ENCODE measurements at places on chromosomes 7 and 10.

DNA sequence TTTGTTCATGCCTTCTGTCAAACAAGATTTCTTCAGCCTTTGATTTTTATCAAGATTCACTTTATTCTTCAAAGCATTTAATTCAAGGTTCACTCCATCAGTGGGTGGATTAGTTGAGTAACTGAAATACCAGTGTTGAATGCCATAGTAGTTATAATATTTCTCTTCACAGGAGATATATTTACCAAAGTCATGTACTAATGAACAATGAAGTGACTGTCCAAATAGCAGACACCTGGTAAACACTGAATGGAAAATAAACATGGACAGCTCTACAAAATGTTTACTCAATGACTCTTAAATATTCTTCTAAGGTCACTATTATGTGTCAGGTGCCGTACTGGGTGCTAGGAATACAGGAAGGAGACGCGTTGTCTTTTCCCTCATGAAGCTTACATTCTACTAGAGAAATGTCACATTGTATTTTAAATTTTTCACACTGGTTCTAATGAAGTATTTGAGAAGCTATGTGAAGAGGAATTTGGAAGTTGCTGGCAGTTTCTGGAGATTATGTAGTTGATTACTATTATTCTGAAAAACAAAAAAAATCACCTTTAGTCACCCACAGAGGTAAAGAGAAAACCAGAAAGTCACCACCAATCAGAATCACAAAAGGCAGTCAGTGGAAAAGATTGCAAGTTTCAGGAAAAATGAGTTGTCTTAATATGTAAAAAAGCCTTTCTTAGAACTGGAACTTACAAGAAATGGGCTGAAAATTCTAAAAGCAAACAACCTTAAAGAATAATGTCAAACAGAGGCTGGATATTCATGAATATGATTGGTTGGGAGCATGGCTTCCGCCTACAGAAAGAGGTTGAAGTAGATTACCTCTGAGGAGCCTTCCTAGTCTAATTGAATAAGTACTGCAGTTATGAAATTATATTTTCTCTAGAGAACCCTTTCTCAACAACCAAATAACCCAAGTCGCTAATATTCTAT is 84.5 kb downstream of the RTKN2 start:
- DNase-seq = no peak

GRCh38 chr7:20401861-20402746 is 71.4 kb downstream of the ITGB8 start:
- DNase-seq = no peak

GRCh38 chr10:86071758-86072157 is 294.8 kb downstream of the GRID1 start:
- DNase-seq = no peak

DNA sequence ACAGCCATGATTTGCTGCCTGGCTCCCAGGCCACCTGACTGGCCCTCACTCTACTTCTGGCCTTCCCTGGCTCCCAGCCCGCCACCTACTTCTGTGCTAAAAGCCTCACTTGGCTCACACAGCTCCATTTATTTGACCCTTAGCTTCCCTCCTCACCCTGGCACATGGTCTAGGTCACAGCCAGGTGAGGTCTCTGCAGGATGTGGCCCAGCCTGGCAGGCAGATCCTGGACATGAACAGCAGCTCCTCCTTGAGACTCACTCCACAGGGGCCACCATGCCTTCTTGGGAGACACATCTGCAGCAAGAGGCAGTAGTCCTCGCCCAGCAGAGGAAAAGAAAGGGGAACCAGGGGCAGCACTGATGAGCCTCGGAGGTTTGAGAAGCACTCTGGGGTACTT is 64.6 kb downstream of the GRID1 start:
- no peak for DNase-seq

DNA sequence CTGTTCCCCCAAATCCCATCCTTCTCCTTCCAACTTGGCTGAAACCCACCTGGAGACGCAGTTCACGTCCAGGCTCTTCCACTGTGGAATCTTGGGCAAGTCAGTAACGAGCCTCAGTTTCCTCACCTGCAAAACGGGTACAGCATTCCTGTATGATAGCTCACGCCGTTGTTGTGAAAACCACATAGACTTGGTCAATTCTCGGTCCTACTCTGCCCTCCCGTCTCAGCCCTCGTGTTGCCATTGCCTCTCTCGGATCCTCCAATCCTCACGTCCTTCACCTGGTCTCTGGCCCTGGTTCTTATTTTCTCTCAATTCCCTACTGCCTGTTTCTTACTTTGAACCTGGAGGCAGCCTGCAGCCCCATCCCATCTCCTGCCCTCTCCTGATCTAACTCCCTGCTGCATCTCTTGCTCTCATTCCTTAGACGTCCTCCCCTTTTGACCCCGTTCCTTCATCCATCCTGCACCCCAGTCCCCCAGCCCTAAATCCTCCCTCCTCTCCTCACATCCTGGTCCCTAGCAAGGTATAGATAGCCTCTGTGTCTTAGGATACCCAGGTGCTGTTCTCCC is 2.0 kb upstream of the MUC12 start:
- DNase-seq = no peak

- no peak for DNase-seq
These were observed 576.9 kb upstream of the GHITM start for GRCh38 chr10:83562381-83562780.

DNA sequence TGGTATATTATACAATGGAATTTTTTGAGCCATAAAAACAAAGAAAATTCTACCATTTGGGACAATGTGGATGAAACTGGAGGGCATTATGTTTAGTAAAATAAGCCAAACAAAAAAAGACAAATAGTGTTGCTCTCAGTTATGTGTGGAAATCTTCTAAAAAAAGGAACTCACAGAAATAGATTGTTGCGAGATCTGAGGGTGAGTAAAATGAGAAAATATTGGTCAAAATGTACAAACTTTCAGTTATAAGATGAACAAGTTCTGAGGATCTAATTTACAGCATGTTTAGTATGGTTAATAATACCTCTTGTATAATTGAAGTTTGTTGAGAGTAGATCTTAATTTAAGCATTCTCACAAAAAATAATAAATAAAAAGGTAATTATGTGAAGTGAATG is 291.2 kb downstream of the KIF20B start:
- no peak for DNase-seq

- no peak for DNase-seq
These were observed 689 bp upstream of the GTPBP4 start for GRCh38 chr10:987620-987869.

DNA sequence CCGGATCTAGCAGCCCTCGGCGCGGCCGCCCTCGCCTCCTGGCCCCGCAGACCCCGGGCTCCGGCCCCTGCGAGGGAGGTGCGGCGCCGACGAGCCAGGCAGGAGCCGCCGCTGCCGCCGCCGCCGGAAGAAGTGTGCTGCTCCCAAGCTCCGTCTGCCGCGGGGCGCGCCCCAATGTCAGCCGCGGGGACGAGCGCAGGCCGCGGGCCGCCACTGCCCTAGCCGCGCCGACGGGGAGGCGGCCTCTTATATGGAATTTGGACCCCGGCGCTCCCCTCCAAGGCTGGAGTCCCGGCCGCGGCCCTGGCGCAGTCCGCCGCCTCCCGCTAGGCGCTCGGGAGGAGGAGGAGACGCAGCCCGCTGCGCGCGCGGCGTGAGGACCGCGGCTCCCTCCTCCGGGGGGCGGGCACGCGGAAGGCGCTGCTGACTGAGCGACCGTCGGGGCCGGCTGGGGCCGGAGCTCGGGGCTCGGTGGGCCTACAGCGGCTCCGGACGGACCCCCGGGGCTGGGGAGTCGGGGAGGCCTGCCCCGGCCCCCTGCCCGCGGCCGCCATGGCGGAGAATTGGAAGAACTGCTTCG is at the start of gene TRIM8:
TRIM8 (plus strand) TSS at position 414 of the 580 bp plus-strand sequence; CDS start at position 553, 139 bp downstream.
- DNase-seq = no peak

DNA sequence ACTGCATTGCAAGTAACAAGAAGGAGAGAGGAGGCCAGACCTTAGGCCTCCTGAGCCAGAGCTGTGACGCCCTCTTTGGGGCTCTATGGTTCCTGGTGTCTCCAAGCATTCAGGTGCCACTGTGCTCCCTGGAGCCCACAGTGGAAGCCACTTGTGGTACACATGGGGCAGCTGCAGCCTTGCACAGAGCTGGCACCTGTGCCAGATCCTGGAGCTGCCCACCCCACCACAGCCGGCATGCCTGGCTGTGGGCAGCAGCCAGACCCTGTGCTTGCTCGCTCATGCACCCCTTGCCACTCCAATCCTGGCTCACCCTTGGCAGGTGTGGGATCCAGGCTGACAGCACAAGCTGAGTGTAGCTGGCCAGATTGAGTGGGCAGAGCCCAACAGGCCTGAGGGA is 173.8 kb upstream of the SMIM30 start:
- DNase-seq = no peak

DNA sequence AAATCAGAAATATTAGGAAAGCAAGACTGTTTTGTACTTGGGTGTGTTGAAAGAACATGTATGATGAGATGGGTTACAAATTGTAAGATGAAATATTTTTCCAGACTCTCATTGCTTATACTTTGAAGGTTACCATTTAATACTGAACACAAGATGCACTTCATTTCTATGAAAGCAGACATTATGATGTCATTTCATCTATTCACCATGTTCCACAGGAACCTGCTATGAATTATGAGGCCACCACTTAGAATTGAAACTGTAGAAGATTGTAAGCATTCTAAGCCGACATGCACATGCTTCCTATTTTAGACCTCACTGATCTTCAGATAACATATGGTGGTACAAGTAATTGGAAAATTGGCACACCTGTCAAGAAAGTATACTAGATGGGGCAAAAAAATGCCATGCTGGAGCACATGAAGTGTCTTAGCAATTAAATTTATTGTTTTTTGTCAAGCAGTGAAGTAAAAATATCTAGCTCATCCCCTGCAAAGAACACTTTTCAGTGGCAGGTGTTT is 195.0 kb downstream of the PHF14 start:
- no peak for DNase-seq

Measured in iPS DF 6.9 (cell line).